ENCODE measurements at places on chromosomes 12 and 14.

- DNase-seq = no peak
These were observed 68.6 kb downstream of the TNFAIP2 start for GRCh38 chr14:103191844-103192243.

- peak; percentile 37 for DNase-seq
These were observed at the start of gene LRRK2 for GRCh38 chr12:40224439-40225291. TSS of gene LRRK2 (plus strand) at chr12:40224997. CDS start at chr12:40225132, 135 bp downstream.

DNA sequence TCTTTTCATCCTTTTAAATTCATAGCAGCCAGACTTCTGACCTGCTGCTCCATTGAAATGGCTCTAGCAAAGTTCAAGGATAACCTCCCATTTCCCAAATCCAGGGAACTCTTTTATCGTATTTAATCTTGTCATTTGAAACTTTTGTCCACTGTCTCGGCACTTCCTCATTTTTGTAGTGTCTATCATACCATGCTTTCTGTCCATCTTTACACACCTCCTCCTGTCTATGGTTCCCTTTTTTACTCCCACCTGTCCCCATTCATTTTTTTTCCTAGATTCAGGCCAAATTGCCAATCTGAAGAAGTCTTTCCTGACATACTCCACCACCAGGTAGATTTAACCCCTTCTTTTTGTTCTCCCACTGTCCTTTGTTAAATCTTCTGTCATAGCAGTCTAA lies 31.0 kb downstream of the NFYB start:
- no peak for DNase-seq

GRCh38 chr12:49357103-49357678 lies 10.1 kb upstream of the SPATS2 start:
- no peak for DNase-seq

GRCh38 chr12:114744691-114745090 lies 60.7 kb upstream of the TBX3 start:
- no peak for DNase-seq

DNA sequence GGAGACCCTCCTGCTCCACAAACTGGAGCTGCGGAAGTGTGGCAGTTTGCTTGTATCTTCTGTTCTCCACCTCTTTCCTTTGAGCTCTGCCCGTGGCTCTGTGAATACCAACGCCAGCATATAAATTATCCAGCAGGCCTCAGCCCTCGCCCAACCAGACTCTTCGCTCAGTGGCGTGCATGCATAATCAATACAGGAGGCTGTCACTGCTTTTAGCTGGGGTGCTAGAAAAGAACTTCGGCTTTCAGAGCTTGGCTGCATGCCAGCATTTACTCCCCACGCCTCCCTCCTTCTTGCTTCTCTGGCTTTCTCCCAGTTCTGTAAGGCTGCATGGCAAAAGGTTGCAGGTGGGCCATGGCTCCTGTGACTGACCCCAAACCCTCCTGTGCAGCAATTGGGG lies 26.9 kb downstream of the NRXN3 start:
- no peak for DNase-seq

GRCh38 chr12:51866324-51866723 lies 17.8 kb upstream of the FIGNL2 start:
- no peak for DNase-seq

DNA sequence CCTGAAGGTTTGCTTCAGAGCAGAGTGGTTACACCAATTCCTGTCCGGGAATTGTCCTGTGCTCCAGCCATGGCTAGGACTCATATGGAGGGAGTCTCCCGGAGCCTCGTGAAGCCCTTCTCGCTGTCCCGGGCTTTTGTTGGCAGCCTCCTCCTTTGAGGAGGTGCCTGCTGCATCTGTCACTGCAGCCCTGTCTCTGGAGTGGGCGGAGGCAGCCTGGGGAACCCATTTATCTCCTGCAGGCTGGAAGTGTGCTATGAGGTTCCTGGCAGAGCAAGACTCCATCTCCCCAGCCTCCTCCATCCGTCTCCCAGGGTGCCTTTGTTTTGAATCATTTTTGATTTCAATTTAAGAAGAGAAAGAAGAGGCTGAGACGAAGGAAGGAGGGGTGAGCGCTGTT lies 355.3 kb downstream of the GLT1D1 start:
- no peak for DNase-seq

GRCh38 chr12:89834676-89835075 lies 126.0 kb upstream of the ATP2B1 start:
- DNase-seq = no peak

GRCh38 chr14:59969319-59969718 lies 49.4 kb downstream of the LRRC9 start:
- no peak for DNase-seq

- no peak for DNase-seq
These were observed 1.6 kb downstream of the PHLDA1 start for GRCh38 chr12:76029982-76030340.

- no peak for DNase-seq
These were observed 17.9 kb upstream of the MGST1 start for GRCh38 chr12:16329594-16329993.

- no peak for DNase-seq
These were observed 92.1 kb downstream of the NINJ2 start for GRCh38 chr12:570921-571794.

GRCh38 chr14:61342486-61342885 lies 21.1 kb downstream of the PRKCH start:
- peak; percentile 73 for DNase-seq

- DNase-seq = no peak
These were observed 255.0 kb upstream of the NPAS3 start for GRCh38 chr14:32683679-32684078.

- DNase-seq = no peak
These were observed 53.9 kb downstream of the DAD1 start for GRCh38 chr14:22535126-22535525.

- DNase-seq = no peak
These were observed 20.6 kb downstream of the SPX start for GRCh38 chr12:21546716-21547115.

GRCh38 chr14:54314365-54315104 lies 82.3 kb upstream of the CDKN3 start:
- DNase-seq = no peak

- no peak for DNase-seq
These were observed 64.0 kb downstream of the PDE3A start for GRCh38 chr12:20432290-20432689.

GRCh38 chr12:131591136-131591535 lies 119.8 kb upstream of the SFSWAP start:
- no peak for DNase-seq

DNA sequence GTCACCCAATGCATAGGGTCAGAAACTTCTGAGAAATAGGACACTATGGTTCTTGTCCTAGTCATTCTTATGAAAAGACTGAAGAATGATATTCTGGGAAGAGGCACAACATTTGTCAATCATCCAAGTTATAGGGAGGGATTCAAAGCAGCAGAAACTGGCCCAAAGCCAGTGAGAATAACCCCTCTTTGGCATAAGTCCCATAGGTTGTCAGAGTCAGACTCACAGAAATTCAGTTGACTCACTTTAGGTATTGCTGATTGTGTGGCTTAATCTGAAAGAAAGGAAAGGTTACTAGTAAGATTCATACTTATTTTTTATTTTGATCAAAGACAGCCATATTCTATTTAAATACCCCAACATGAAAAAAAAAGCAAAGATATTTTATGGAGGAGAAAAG lies 151.0 kb downstream of the SRGAP1 start:
- DNase-seq = no peak

- DNase-seq = no peak
These were observed 89.6 kb downstream of the SCARB1 start for GRCh38 chr12:124774054-124774461.

- DNase-seq = no peak
These were observed 44.8 kb upstream of the CRADD start for GRCh38 chr12:93632383-93632782.

DNA sequence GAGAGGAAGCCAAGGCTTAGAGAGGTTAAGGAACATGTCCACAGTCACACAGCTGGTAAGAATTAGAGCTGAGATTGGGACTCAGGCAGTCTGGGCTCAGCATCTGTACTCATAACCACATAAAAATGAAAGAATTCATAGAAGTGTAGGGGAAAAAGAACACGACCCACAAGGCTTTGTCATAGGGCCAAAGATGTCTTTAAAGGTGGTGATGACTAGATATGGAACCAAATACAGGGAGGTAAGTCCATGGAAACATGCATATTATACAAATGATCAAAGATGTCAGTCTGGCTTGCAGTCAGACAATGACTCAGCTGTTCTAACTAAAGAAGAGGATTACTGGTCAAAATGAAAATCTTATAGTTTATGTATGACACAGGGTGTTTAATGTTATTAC lies 7.2 kb upstream of the SSPN start:
- no peak for DNase-seq

DNA sequence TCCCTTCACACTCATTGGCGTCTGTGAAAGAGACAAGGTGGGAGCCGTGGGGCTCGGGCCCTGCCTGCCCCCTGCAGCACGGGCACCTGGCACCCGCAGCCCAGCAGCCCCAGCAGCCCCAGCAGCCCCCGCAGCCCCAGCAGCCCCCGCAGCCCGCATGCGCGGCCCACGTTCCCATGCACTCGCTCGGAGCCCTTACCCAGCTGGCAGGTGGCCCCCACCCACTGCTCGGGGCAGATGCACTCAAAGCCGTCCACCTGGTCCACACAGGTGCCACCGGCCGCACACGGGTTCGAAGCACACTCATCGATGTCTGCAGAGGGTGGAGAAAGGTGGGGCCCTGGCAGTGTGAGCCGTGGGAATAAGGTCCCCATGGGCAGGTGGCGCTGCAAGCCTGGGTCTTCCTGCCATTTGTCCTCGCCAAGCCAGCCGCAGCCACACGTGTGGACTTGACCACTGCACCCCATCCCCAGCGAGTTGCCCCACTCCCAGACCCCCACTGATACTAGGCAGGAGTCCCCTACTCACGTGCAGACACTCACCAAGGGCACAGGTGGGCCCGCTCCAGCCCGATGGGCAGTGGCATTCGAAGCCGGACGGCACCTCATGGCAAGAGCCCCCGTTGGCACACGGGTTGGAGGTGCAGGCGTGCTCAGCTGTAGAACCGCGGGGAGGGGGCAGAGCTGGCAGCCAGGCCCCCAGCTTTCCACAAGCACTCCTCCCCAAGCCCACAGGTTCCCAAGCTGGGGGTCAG lies 17.3 kb downstream of the JAG2 start:
- no peak for DNase-seq

DNA sequence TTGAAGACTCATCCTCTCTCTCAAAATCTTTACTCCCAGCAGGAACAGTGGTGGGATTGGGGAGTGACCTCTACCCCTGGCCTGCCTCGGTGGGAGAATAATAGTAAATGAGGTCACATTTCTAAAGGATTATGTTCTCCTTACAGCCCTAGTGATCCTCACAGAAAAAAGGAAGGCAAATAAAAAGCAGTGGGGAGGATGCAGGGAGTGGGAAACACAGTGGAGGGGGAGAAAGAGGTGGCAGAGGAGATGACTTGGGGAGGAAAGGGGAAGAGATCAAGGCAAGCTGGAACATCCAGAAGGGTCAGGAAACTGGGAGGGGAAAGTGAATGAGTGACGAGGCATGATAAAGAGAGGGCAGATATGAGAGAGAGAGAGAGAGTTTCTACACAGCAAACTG lies 8.3 kb upstream of the SYNDIG1L start:
- no peak for DNase-seq

DNA sequence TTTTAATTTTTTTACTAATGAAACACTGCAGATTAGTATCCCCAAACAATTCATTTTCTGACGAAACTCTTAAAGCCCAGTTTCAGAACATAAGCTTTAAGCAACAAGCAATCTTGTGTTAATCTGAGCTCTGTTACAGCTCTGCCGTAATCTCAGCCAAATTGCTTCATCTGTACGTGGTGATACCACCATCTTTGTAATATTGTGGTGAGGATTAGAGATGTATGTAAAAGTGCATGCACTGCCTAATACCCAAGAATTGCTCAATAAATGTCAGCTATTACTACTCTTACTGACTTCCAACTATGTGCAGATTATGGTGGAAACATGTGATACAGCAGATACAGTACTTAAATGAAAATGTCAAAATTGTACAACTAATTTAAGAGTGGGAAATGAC lies 1.8 kb downstream of the AKAP5 start:
- DNase-seq = no peak

DNA sequence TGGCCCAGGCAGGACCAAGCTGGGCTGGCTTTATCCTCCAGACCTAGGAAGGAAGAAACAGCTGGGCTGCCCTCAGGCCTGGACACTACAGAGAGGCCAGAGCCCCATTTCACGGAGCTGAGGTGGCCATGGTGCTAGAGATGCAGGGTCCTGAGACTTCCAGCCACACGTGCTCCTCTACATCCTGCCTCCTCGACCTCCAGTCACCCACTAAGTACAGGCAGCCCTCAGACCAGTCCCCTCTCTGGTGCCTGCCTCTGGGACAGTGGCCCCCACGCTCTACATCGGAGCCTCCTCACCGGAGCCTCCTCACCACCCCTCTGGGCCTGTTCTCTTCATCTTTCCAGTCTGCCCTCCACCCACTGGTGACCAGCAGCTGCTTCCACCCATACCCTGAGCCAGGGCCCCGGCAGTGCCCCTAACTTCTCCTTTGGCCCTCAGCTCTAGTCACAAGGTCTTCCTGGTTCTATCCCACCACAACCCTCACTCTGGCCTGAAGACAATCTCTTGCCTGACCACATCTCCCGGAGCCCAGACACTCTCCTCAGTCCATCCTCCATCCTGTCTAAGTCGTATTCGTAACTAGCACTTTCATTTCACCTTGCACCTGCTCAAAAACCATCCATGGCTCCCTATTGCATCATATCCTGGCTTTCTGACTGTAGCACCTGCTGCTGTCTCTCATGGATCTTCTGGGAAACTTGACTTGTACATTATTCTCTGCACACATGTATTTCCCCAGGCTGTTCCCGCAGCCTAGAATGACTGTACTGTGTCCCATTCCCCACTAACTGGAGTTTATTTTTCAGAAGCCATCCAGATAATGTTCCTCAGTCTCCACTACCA lies 43.9 kb downstream of the DIO3 start:
- no peak for DNase-seq

GRCh38 chr14:101844219-101844618 lies 82.7 kb downstream of the PPP2R5C start:
- DNase-seq = no peak

DNA sequence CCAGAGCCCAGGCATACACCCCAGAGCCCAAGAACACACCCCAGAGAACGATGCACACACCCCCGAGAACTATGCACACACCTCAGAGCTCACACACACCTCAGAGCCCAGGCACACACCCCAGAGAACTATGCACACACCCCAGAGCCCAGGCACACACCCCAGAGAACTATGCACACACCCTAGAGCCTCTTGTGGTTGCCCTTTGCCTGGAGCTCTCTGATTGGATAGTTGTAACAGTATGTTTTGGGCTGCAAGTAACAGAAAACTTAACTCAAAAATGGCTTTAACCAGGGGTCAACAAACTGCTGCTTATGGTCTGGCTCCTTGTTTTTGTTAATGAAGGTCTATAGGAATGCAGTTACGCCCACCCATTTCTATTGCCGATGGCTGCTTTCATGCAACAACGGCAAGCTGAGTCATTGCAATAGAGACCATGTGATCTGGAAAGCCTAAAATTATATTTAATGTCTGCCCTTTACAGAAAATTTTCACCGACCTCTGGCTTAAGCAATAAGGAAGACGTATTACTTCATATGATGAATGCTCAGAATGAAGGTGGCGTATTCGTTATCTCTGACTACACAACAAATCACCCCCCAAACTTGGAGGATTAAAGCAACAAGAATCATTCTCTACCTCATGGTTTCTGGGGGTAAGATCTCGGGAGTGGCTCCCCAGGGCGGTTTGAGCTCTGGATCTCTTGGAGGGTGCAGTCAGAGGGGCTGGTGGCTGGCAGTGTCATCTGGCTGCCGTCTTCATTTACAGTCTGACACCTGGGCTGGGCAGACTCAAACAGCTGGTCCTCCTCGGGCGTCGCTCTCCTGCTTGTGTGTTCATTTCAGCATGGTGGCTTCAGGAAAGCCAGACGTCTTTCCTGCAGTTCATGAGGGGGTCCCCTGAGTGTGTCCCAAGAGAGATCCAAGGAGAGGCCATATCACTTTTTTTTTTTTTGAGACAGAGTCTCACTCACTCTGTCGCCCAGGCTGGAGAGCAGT lies 66.3 kb upstream of the NCOR2 start:
- DNase-seq = no peak
